Suppressor macrophage treated with lipopolysaccharide for 4 hours (primary cell): ENCODE measurements at places on chromosomes 11 and 22.

- peak; percentile 18 for DNase-seq
Measured at GRCh38 chr11:68735125-68735524, 16.2 kb downstream of the TESMIN start.

DNA sequence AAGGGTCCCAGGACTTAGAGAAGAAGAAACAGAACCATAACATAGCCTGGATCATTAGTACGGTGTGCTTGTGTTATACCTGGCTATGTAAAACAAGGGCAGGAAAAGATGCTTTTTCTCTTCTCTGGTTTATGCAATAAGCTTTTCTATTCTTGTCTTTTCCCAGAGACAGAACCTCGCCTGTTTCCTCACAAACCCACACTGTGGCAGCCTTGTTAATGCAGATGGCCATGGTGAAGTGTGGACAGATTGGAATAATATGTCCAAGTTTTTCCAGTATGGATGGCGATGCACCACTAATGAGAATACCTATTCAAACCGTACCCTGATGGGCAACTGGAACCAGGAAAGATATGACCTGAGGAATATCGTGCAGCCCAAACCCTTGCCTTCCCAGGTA is 2.9 kb downstream of the CFAP68 start:
- no peak for DNase-seq

DNA sequence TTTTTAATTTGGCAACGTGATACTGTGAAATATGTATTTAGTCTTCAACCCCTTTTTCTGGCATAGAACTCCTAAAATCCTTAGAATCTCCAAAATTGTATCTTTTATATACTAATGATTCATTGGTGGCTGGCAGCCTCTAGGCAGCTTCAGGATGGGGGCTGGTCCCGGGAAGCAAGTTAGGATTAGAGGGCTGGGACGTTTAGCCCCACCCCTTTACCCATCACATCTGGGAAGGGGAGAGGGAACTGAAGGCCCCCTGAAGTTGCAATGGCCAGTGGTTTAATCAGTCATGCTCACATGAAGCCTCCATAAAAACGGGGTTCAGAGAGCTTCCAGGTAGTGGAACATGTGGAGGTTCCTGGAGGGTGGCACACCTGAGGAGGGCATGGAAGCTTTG is 7.1 kb downstream of the IL17RA start:
- no peak for DNase-seq

GRCh38 chr11:17596711-17597110 is 49.7 kb downstream of the OTOG start:
- no peak for DNase-seq

DNA sequence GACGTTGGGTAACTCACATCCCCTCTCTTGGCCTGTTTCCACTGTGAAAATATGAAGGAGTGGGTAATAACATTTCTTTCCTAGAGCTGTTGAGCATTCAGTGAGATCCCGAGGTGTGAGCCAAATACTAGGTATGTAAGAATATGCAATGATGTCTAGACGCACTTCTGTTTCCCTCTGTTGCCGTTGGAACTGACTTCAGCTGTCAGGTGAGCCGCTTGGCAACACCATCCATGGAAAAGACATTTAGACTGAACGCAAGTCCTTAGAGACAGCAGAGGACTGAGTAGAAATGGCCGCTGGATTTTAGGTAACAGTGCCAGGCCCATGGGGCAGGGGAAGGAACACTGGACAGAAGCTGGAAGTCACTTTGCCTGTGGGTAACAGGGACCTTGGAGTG is 29.5 kb upstream of the SHANK2 start:
- DNase-seq, result no peak
